Lower lobe of right lung (tissue), 2 donors: ENCODE measurements at places on chromosomes 7 and 10.

DNA sequence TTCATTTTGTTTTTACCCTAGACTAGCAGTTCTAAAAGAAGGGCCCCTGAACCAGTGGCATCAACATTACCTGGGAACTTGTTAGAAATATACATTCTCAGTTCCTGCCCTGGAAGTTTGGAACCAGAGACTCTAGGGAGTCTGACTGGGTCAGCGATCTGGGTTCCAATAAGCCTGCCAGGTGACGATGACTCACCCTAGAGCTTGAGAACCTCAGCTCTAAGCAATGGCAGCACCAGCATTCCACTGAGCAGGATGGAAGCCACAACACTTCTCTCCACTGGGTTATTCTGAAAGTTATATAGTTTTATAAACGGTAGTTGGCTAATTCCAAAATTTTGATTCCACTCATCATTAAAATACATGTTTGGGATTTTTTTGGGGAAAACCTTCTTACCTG, 97.0 kb upstream of the AMPH start:
- no peak for DNase-seq

DNA sequence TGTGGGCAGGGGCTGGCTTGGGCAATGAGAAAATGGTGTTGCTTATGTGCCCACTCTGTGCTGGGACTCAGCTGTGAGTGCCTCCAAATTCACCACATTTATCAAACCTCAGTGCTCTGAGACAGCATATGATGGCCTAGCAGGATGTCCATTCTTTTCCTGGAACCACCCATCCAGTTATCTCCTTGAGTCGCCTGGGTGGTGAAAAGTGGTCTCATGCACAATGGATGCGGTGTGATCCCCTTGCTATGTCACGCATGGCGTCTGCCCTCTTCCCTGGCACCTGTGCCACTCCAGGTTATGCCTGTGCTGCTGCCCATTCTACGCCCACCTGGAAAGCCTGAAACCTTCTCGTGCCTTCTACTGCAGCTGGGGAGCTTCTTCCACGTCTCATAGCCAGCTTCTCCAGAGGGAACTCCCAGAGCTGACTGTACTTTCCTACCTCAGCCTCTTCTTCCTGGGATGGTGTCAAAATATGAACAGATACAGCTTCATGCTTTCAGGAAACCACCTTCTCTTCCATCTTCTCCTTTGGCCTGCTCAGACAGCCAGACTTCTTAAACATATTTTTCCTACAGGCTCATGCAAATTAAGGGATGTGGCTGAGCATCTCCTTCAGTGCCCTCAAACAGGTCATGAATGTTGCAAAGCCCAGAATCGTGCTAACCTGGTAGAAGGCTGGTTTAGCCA, 147.3 kb downstream of the PFKFB3 start:
- DNase-seq = no peak

GRCh38 chr10:61804414-61804813, 97.1 kb upstream of the ARID5B start:
- no peak for DNase-seq

DNA sequence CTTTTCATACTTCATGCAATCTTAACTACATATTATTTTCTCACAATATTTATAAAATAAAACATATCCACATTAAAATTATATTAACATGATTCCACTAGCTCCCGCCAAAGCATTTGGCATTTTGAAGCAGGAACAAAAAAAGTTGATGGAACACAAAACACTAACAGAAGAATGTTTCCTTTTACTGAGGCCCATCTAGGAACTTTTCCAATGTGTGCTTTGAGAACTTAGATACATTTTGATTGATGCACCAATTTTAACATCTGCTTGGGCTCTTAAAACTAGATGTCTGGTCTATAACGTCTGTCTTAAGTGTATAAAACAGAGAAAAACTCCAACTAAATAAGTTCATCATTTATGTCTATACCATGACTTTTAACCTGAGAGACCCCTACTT, 1214.8 kb downstream of the SORCS1 start:
- DNase-seq = no peak

DNA sequence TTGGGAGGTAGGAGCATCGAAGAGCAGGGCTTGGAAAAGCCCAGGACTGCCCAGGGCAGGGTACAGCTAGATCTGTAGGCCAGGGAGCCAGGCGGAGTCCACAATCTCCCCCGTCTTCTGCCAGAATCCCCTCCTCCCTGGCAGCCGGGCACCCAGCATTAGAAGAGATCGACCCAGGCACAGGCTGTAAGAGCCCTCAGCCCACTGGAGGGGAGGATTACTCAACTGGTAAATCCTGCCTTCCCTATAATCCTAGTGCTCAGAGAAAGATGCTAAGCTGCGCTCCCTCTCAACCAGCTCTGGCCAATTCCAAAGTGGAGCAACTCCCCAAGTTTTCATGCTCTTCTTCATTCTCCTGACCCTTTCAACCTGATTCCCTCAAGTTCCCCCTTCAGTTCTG, 3.2 kb downstream of the SPOCK2 start:
- DNase-seq = no peak

DNA sequence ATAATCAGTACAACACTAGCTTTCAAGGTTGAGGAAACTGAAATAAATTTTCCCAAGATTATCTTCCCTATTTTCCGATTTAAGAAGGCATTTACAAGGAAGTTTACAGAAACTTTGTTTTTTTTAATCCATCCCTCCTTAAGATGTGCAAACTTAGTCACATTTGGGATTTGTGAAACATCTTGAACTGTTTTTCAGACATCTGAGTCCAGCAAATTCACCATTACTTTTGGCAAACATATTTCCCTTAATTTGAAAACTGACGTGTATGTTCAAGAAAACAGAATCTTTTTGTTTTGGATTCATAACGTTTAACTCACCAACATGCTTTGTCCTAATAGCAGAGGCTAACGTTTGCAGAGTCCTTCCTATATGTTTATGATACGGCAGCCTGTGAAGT, 19.5 kb downstream of the GLI3 start:
- DNase-seq = no peak

DNA sequence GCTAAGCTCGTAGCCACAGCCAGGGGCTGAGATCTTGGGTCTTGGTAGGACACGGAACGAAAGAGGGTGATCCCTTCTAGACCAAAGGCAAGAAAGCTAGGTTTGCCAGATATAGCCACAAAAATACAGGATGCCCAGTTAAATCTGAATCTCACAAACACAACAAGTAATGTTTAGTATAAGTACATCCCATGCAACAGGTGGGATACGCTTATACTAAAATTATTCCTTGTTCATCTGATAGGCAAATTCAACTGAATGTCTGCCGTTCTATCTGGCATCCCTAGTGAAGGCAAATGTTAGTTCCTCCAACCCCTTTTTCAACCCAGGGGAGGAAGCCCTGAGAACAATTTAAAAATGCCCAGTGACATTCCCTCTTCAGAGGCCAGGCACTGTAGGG, 131.1 kb upstream of the MGMT start:
- no peak for DNase-seq

DNA sequence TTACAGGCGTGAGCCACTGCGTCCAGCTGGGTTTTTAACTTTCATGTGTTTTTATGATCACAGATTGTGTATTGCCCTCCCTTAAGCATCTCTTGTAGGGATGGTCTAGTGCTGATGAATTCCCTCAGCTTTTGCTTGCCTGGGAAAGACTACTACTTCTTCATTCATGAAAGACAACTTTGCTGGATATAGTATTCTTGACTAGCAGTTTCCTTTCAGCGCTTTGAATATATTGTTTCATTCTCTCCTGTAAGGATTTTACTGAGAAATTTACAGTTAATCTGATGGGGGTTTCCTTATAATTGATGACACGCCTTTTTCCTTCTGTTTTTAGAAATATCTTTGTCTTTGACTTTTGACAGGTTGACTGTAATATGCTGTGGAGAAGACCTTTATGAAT, 33.2 kb downstream of the STK31 start:
- DNase-seq = no peak

DNA sequence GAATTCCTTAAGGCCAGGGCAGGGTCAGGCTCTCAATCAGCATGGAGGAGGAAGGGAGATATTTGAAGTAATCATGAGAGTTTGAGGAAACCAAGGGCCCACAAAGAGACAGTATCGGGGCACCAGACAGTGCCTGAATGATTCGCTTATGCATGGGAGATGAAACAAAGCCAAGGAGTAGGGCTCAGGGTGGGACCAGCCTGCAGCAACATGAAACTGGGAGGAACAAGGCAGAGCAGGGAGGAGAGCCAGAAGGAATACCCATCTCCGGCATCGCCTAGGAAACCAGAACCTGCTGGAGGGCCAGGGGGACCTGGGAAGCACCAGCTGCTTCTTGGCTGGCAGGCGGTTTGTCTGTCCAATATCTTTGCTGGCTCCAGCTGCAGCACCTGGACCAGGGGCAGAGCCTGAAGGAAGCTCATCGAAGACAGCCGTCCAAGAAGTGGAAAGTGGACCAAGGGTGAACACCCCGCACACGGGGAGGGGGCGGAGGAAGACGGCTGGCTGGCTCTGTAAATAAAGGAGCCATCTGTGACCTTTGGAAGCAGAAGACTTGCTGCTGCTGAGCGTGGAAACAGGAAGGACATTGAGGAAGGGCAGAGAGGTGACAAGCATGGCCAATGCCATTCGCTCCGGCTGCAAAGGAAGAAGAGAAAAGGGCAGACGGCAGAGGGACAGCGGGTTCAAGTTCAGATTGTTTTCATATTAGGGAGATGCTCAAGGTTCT, 34.4 kb upstream of the ECHDC3 start:
- DNase-seq = no peak

DNA sequence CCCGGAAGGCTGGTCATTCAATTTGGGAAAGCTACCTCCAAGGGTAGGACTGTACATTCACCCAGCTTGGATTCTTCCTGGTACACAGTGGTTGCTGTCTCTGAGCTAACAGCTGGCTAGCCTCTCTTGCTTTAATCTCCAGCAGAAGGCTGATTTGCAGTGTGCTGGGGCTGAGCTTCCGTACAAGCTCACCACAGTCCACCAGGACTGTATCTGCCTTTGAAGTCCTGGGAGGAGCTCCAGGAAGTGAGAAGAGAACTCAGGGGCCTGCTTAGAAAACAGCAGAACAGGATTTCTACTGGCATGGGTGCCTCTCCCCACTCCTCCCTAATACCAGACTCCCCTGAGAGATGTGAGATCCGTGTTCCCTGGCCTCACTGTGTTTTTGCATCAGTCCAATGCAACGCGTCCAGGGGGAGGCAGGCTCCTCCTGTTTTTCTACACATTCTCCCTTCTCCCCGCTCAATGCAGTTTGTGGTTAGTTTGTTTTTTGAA, 6.6 kb downstream of the AFAP1L2 start:
- DNase-seq = no peak

DNA sequence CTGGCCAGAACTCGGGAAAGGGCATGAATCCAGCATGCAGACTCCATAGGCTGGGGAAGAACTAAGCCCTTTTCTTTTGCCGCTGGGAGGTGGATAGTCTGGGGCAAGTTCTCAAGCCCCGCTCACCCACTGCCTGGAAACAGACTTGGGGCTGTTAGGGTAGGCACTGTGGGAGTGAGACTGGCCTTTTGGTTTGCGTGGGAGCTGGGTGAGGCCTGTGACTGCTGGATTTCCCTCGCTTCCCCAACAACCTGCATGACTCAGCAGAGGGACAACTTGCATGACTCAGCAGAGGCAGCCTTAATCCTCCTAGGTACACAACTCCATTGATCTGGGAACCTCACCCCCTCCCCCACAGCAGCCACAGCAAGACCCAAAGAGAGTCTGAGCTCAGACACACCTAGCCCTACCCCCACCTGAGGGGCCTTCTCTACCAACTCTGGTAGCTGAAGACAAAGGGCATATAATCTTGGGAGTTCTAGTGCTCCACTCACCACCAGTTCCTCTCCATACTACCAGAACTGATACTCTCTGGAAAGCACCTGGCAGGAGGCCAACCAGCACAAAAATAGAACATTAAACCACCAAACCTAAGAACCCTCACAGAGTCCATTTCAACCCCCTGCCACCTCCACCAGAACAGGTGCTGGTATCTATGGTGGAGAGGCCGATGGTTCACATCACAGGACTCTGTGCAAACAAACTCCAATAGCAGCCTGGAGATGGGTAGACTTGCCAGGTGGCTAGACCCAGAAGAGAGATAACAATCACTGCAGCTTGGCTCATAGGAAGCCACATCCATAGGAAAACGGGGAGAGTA, 81.4 kb upstream of the LAMB4 start:
- DNase-seq = no peak

GRCh38 chr10:80741278-80741677, 203.6 kb downstream of the SH2D4B start:
- DNase-seq = no peak

DNA sequence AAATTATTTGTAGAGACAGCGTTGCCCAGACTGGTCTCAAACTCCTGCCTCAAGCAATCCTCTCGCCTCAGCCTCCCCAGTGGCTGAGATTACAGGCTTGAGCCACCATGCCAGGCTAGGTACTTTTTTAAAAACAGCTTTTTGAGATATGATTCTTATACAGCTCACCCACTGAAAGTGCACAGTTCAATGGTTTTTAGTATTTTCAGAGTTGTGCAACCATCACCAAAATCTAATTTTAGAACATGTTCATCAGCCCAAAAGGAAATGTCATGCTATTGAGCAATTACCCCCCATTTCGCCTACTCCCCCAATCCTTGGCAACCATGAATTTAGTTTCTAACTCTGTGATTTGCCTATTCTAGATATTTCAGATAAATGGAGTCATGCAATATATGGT, 73.7 kb downstream of the EVX1 start:
- DNase-seq = no peak

- no peak for DNase-seq
Measured at GRCh38 chr10:6208799-6209235, 6.1 kb downstream of the PFKFB3 start.

- no peak for DNase-seq
Measured at GRCh38 chr7:89593125-89593524, 561.1 kb upstream of the STEAP1 start.

DNA sequence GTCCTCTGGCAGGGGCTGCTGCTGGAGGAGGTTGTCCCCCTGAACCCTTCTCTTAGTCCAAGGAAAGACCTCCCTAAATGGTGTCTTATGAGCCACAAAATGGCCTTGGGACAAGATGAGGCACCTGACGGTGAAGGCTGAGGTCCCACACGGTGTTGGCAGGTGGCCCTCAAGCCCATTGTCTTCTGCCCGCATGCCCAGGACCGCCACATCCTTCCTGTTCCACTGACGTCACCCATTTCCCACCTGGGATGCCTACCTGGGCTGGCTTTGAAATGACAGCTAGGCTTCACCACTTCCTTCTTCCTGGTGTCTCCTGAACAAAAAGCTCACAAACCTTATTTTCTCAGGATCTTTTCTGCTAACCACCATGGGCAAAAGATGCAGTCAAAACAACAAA, 2.1 kb upstream of the DMBT1 start:
- no peak for DNase-seq

DNA sequence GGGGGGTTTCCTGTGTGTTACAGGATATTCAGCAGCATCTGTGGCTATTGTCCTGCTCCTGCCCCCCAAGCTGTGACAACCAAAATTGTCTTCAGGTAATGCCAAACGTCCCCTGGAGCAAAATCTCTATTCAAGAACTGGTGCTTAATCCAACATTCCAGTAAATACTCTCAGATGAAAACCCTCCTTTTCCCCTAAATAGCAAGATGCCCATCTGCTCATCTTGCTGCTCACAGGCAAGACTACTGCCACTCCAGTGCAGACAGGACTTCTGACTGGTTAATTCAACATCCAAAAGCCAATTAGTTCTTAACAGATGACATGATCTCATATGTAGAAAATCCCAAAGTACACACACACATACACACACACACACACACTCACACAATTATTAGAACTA, 20.5 kb upstream of the JAZF1 start:
- no peak for DNase-seq
